ENCODE measurements at places on chromosomes 2 and 18. TPM values are rescaled to one million over a fixed set of nuclear protein-coding genes. Genes with fewer than 3 reads are reported as not detected.

GALNT5 gene
- 1.9 TPM for total RNA-seq

CHRNG gene
- not detected for total RNA-seq

DYNAP gene
- total RNA-seq, result not detected

CHRND gene
- total RNA-seq, result not detected

SULT1C3 gene
- not detected for total RNA-seq

AFG3L2 gene
- total RNA-seq, result 38.0 TPM

CTAGE1 gene
- total RNA-seq, result not detected

GPR55 gene
- total RNA-seq, result not detected

TRMT61B gene
- total RNA-seq, result 14.8 TPM

GPR35 gene
- total RNA-seq, result 0.61 TPM

GAREM2 gene
- total RNA-seq, result 8.5 TPM

GPR75 gene
- 2.3 TPM for total RNA-seq

KCNG3 gene
- total RNA-seq, result 0.56 TPM

C2orf78 gene
- not detected for total RNA-seq

TCF7L1 gene
- total RNA-seq, result 10.9 TPM

SIX2 gene
- total RNA-seq, result 2.0 TPM

TFPI gene
- total RNA-seq, result 63.5 TPM

CCDC68 gene
- total RNA-seq, result 6.3 TPM

LYG1 gene
- total RNA-seq, result 1.3 TPM

SOX11 gene
- total RNA-seq, result not detected

CENPA gene
- total RNA-seq, result 52.2 TPM

NOP58 gene
- 119 TPM for total RNA-seq

AOX1 gene
- total RNA-seq, result 5.7 TPM

C18orf63 gene
- not detected for total RNA-seq

IL1R1 gene
- 35.7 TPM for total RNA-seq

CDH19 gene
- total RNA-seq, result 0.38 TPM

KCNF1 gene
- 40.2 TPM for total RNA-seq

KIF5C gene
- total RNA-seq, result 0.46 TPM

IL36B gene
- total RNA-seq, result not detected

POTEJ gene
- total RNA-seq, result not detected

ELOA2 gene
- not detected for total RNA-seq

MDH1B gene
- 1.6 TPM for total RNA-seq

PTGR3 gene
- total RNA-seq, result 16.5 TPM

SERPINE2 gene
- total RNA-seq, result 145 TPM

IGFBP5 gene
- 0.17 TPM for total RNA-seq

PDE11A gene
- 0.30 TPM for total RNA-seq

BMP10 gene
- total RNA-seq, result not detected

SULT1C4 gene
- not detected for total RNA-seq

TCF23 gene
- total RNA-seq, result not detected

DSG2 gene
- 57.7 TPM for total RNA-seq

SMCHD1 gene
- total RNA-seq, result 13.6 TPM

SRD5A2 gene
- total RNA-seq, result 0.06 TPM

CDH7 gene
- total RNA-seq, result not detected

RGPD3 gene
- 0.14 TPM for total RNA-seq

NOSTRIN gene
- 2.7 TPM for total RNA-seq

REG3G gene
- not detected for total RNA-seq

INHA gene
- total RNA-seq, result 0.47 TPM

KYNU gene
- total RNA-seq, result 242 TPM

RTP5 gene
- total RNA-seq, result not detected
